ENCODE measurements at places on chromosomes 4 and X.

- no peak for DNase-seq
- H3K4me1 ChIP-seq, result no peaks in the 10 kb centered on the region
- no peak overlapping the region for H3K4me3 ChIP-seq
Observed at GRCh38 chrX:28693101-28693500, 105.9 kb downstream of the IL1RAPL1 start.

GRCh38 chr4:112857461-112857860 lies 192.0 kb upstream of the ANK2 start:
- peaks cover 17% of the 10 kb centered on the region for H3K4me1 ChIP-seq
- H3K4me3 ChIP-seq, result no peak overlapping the region
- DNase-seq, result peak; percentile 92
- no peaks in the 10 kb centered on the region for H3K27me3 ChIP-seq
- H3K36me3 ChIP-seq, result no peaks in the 10 kb centered on the region

- H3K4me1 ChIP-seq, result no peaks in the 10 kb centered on the region
- H3K4me3 ChIP-seq, result no peak overlapping the region
- no peak for DNase-seq
- H3K27ac ChIP-seq, result no peak overlapping the region
- H3K36me3 ChIP-seq, result no peaks in the 10 kb centered on the region
- peaks cover 57% of the 10 kb centered on the region for H3K27me3 ChIP-seq
Observed at GRCh38 chr4:818106-818921, 7.6 kb downstream of the CPLX1 start.

GRCh38 chrX:123171781-123172180 lies 12.3 kb upstream of the GRIA3 start:
- no peak overlapping the region for H3K27ac ChIP-seq
- no peaks in the 10 kb centered on the region for H3K4me1 ChIP-seq
- H3K4me3 ChIP-seq, result no peak overlapping the region
- H3K36me3 ChIP-seq, result no peaks in the 10 kb centered on the region
- no peak for DNase-seq
- H3K27me3 ChIP-seq, result no peaks in the 10 kb centered on the region

DNA sequence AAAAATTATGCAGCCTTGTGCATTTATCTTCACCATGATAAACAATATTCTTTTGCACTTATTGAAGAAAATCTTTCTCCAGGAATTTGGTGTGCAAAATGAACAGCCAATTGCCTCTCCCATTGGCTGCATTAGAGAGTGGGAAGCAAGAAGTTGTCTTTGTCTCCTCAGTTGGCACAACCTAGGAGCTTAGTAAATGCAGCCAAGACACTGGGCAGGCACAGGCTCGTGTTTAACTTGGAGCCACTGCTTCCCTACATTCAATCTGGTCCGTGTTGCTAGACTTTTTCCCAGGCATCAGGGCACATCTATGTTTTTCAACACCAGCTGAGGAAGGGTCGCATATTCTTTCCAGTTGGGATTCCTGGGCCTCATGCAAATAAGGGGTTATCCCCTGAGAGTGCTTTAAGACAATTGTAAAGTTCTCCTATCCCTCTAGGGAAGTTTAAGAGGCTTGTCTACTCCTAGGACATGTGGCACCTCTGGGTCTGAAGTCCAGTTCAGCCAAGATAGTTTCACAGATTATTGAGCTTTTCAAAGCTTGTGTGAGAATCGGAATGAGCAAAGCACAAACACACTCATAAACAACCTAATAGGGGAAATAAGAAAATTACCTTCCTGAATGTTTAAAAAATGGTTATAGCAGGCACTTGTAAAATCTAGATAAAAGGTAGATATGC lies 31.8 kb upstream of the SRD5A3 start:
- H3K4me1 ChIP-seq, result no peaks in the 10 kb centered on the region
- H3K36me3 ChIP-seq, result no peaks in the 10 kb centered on the region
- H3K4me3 ChIP-seq, result no peak overlapping the region
- H3K27ac ChIP-seq, result no peak overlapping the region
